ENCODE measurements at places on chromosomes 3 and 15. TPM values are rescaled to one million over a fixed set of nuclear protein-coding genes. Genes with fewer than 3 reads are reported as not detected.

Gene ISLR2
- 5.6 TPM for polyA plus RNA-seq

Gene CYP1A2
- polyA plus RNA-seq, result not detected

Gene RBP2
- 0.25 TPM for polyA plus RNA-seq

Gene ZXDC
- 10.9 TPM for polyA plus RNA-seq

Gene PPP1R14D
- polyA plus RNA-seq, result not detected

DNA sequence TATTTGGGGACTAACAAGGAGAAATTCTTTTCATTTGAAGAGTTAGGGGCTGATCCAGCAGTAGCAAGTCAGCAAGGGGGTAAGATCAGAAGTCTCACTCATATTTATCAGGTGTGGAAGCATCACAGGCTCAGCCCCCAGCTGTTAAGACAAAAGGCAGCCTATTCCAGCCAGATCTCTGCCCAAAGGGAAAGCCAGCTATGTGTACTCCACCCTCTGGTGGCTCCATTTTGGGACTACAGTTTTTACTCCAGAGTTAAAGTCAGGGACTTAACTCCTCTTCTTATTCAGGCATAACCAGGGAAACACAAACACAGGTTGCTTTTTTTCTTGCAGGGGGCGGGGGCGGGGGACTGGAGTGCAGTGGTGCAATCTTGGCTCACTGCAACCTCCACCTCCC lies 19.2 kb downstream of the UBP1 start:
- no peak for DNase-seq

GRCh38 chr3:59401924-59402323 lies 352.1 kb upstream of the CFAP20DC start:
- no peak for DNase-seq

- DNase-seq, result no peak
These were observed 51.0 kb downstream of the RLBP1 start for GRCh38 chr15:89170364-89170763.

DNA sequence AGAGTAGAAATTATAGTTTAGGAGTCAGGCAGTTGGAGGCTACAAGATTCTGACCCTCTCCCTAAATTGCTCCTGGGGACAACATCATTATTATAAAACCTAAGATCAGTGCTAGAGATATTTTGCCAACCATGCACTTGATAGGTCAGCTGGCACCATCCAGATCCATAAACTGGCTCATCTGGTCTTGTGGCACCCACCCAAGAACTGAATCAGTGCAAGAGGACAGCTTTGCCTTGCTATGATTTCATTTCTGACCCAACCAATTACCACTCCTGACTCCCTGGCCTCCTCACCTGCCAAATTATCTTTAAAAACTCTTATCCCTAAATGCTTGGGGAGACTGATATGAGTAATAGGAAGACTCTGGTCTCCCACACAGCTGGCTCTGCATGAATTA lies 461.1 kb upstream of the TGFBR2 start:
- no peak for DNase-seq

DNA sequence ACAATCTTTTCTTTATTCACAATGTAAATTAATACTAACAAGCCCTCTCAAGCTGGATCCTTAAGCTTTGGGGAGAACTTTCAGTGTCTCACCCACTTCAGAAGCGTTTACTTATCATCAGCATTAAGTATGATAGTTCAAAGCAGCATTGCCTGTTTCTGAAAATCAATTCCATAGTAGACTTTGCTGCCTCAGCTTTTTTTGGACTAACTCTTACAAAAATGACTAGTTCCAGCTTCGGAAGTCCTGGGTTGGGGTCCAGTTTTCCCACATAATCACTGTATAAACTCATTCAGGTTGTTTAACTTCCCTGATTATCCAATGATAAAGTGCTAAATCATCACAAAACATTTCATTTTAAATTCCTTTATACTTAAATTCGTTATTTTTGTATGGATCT lies 114.4 kb downstream of the NR2F2 start:
- DNase-seq, result no peak

DNA sequence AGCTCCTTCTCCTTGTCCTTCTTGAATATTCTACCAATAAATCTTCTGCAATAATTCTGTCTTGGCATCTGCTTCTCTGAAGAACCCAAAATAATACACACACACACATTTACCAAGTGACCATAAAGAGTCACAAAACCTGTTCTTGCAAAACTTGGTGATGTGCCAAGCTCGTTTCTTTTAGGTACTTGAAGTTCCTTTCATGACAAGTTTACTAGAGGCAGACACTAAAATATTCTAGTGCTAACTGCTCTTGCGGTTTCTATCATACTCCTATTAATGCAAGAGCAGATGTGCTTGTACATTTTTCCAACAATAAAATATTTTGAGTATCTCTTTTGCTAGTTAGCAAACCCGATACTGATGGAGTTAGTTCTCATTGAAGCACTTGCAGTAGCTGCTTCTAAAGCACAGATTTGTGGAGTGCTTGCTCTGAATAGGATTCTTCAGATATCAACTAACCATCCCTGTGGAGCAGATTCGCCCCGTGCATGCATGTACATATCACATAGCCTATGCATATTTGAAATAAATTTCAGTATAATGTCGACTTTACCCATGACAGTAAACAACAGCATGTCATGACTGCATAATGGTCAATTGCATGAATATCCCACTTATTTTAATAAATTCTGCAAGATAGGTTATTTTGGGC lies 23.2 kb downstream of the HHLA2 start:
- no peak for DNase-seq
